SK-N-SH (cell line): ENCODE measurements at places on chromosomes 2 and 18. TPM values are rescaled to one million over a fixed set of nuclear protein-coding genes. Genes with fewer than 3 reads are reported as not detected.

Gene LRRC30
- polyA plus RNA-seq: not detected in 2 replicates

Gene RAB31
- 22.4 and 23.0 TPM in 2 replicates for polyA plus RNA-seq

Gene FSHR
- not detected in 2 replicates for polyA plus RNA-seq

Gene TRAF3IP1
- polyA plus RNA-seq: 9.7 and 15.0 TPM in 2 replicates

Gene GPR45
- polyA plus RNA-seq: not detected in 2 replicates

Gene RNF152
- polyA plus RNA-seq: 6.6 and 7.9 TPM in 2 replicates

GRCh38 chr2:10079266-10079869, 843 bp downstream of the CYS1 start:
- DNase-seq: peak; percentile 89
- H3K27me3 ChIP-seq: peaks cover 55% of the 10 kb centered on the region
- H3K36me3 ChIP-seq: no peaks in the 10 kb centered on the region
- H3K27ac ChIP-seq: peak overlapping the region; percentile 44; the same call in 1 of the 2 replicates

DNA sequence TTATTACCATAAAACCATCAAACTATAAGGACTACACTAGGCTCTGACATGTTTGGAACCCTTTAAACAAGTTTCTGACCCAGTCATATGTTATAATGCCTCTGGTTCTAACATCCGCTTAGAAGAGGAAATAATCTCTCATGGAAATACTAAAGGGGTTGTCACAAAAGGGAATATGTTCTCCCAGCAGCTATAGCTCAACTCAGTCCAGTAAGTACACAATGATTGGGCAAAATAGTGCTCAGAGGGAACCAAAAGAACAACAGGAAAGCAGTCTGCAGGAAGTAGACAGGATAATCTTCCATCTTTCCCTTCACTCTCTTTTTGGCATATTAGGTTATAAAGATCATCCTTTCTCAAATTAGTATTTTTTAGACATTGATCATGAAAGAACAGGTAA, 4.3 kb downstream of the SRBD1 start:
- no peaks in the 10 kb centered on the region for H3K27me3 ChIP-seq
- no peak overlapping the region for H3K27ac ChIP-seq
- H3K4me3 ChIP-seq: no peak overlapping the region
- peaks cover 11% of the 10 kb centered on the region for H3K36me3 ChIP-seq
- DNase-seq: no peak

- peak overlapping the region; percentile 96 for H3K4me3 ChIP-seq
- H3K4me1 ChIP-seq: peaks cover 31% of the 10 kb centered on the region
- no peak overlapping the region for H3K27ac ChIP-seq
Observed at GRCh38 chr2:240585101-240585500, 1.4 kb upstream of the CAPN10 start.

DNA sequence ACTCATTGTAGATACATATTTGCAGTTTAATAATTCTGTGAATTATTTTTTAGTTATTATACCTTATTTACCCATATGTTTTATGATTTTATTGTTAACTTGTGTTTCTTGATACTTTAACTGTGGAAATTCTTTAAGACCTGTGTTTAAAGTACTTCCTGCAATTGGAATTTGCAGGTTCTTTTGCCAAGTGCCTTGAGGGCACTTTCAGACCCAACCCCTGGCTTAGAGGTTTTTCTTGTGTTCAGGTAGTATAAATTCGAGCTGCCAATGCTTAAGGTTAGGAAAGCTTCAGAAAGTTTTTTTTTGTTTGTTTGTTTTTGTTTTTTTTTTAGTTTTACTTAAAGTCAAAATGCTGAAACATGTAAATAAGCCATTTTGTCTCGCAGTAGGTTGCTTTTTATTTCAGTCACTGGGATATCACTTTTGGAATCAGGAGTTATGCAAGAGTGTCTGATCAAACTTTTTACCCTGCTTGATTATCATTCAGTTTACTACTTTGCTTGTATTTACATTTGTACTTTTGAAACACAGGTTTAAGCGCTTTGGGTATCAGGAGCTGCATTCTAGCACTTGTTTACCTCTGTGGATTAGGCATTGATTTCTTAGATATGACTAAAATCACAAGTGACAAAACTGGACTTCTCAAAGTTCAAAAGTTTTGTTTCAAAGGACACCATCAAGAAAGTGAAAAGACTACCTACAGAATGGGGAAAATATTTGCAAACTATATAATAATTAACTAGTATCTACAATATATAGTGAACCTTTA, 31.8 kb downstream of the TDRD15 start:
- no peaks in the 10 kb centered on the region for H3K27me3 ChIP-seq
- H3K27ac ChIP-seq: no peak overlapping the region
- DNase-seq: no peak
- no peak overlapping the region for H3K4me3 ChIP-seq
- no peaks in the 10 kb centered on the region for H3K4me1 ChIP-seq

DNA sequence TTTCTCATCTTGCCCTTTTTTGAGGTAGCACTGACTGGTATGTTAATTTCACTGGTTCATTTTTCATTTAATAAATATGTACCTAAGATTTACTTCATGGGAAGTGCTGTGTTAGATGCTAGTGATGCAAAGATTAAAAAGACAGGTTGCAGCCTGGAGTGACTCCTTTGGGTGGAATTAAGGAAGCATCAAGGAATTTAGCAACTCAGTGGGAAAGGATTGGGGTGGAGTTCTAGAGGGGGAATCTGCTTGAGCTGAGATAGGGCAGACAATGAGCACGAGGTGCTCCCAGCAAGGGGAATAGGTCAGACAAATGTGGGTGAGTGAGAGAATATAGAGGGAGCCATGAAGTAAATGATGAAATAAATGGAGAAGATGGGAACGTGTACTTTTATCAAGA, 57.0 kb downstream of the LYPD6 start:
- no peak for DNase-seq
- H3K4me1 ChIP-seq: peaks cover 16% of the 10 kb centered on the region
- no peak overlapping the region for H3K4me3 ChIP-seq
- H3K27me3 ChIP-seq: no peaks in the 10 kb centered on the region
- H3K27ac ChIP-seq: no peak overlapping the region

- no peaks in the 10 kb centered on the region for H3K27me3 ChIP-seq
- DNase-seq: no peak
- peaks cover 83% of the 10 kb centered on the region for H3K36me3 ChIP-seq
- no peaks in the 10 kb centered on the region for H3K4me1 ChIP-seq
Observed at GRCh38 chr2:1640301-1641135, 103.8 kb downstream of the PXDN start.

GRCh38 chr2:182767578-182767977, 51.5 kb downstream of the DNAJC10 start:
- H3K36me3 ChIP-seq: peaks cover 47% of the 10 kb centered on the region
- no peaks in the 10 kb centered on the region for H3K4me1 ChIP-seq
- no peak overlapping the region for H3K4me3 ChIP-seq
- H3K27ac ChIP-seq: no peak overlapping the region
- DNase-seq: peak; percentile 6

- DNase-seq: no peak
- no peak overlapping the region for H3K4me3 ChIP-seq
- H3K27ac ChIP-seq: no peak overlapping the region
- no peaks in the 10 kb centered on the region for H3K4me1 ChIP-seq
- no peaks in the 10 kb centered on the region for H3K36me3 ChIP-seq
Observed at GRCh38 chr2:60317034-60317386, 236.4 kb downstream of the BCL11A start.

DNA sequence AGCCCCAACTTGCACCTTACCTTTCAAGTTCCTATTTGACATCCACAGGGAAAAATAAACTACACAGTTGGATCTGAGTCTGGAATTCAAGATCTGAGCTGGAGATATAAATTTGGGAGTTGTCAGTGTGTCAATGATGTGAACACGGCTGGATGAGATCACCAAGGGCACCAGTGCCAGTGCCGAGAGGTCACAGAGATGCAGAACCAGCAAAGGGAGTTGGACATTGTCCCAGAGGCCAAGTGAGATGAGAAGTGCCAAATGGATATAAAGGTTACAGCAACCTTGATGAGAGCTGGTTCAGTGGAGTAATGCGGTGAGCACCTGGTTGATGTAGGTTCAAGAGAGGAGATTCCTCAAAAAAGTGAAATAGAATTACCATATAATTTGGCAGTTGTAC, 24.8 kb downstream of the LRRFIP1 start:
- no peak overlapping the region for H3K4me3 ChIP-seq
- no peak overlapping the region for H3K27ac ChIP-seq
- no peaks in the 10 kb centered on the region for H3K4me1 ChIP-seq
- H3K27me3 ChIP-seq: no peaks in the 10 kb centered on the region
- DNase-seq: no peak

DNA sequence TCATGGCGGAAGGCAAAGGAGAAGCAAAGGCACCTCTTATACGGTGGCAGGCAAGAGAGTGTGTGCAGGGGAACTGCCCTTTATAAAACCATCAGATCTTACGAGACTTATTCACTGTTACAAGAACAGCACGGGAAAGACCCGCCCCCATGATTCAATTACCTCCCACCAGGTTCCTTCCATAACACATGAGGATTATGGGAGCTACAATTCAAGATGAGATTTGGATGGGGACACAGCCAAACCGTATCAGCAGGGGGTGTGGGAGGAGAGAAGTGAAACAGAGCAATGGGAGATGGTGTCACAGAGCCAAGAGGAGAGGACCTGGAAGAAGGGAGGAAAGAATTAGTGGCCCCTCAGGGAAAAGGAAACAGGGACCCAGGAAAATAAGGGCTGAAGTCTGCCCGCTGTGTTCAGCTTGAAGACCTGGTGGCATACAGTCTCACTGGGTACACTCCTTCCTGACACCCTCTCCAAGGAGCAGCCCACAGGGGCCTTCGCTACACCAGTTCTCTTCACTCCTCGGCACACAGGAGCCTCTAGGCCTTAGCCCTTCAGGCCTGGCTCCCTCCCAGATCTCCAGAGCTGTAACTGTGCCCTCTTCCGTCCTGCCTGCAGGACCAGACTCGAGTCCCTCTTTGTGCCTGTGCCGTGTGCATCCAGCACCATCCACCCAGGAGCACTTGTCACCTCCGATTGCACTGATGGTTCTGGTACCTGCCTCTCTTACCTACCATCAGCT, 262.1 kb downstream of the EIPR1 start:
- no peak for DNase-seq
- H3K27me3 ChIP-seq: no peaks in the 10 kb centered on the region
- no peak overlapping the region for H3K4me3 ChIP-seq
- no peak overlapping the region; the same call in 1 of the 2 replicates for H3K27ac ChIP-seq

- no peak overlapping the region for H3K4me3 ChIP-seq
- H3K27me3 ChIP-seq: no peaks in the 10 kb centered on the region
- H3K27ac ChIP-seq: no peak overlapping the region
- H3K4me1 ChIP-seq: no peaks in the 10 kb centered on the region
Observed at GRCh38 chr2:67448648-67449047, 51.5 kb downstream of the ETAA1 start.

DNA sequence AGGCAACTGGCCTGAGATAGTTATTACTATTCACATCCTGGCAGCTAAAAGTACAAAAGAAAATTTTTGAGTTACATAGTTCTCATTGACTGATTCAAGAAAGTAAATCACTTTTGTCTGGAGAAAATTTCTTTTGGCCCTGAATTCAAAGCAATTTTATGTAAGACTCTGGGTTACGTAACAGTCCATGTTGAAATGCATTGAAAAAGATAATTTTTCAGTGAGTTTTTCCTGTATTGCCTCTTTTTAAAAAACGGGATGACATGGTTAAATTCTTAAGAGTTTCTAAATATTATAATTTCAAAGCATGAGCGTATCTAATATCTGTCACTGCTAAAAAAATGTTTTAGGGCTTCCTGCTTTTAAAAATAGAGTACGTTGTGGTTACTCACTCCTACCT, 72.7 kb downstream of the ANKRD12 start:
- H3K27me3 ChIP-seq: no peaks in the 10 kb centered on the region
- H3K27ac ChIP-seq: no peak overlapping the region
- H3K4me1 ChIP-seq: no peaks in the 10 kb centered on the region; the same call in 1 of the 2 replicates
- H3K4me3 ChIP-seq: no peak overlapping the region
- peaks cover 62% of the 10 kb centered on the region for H3K36me3 ChIP-seq

- H3K27me3 ChIP-seq: no peaks in the 10 kb centered on the region; the same call in 1 of the 2 replicates
- no peak overlapping the region for H3K4me3 ChIP-seq
- no peak for DNase-seq
- no peak overlapping the region for H3K27ac ChIP-seq
- no peaks in the 10 kb centered on the region for H3K36me3 ChIP-seq
Observed at GRCh38 chr2:70842401-70842800, 6.8 kb upstream of the CD207 start.

GRCh38 chr18:35939138-35939537, 33.3 kb upstream of the RMP24 start:
- H3K27ac ChIP-seq: no peak overlapping the region
- H3K4me1 ChIP-seq: no peaks in the 10 kb centered on the region; the same call in 1 of the 2 replicates
- no peaks in the 10 kb centered on the region for H3K27me3 ChIP-seq
- H3K36me3 ChIP-seq: no peaks in the 10 kb centered on the region
- H3K4me3 ChIP-seq: no peak overlapping the region

GRCh38 chr2:235550378-235550760, 56.5 kb downstream of the AGAP1 start:
- H3K27ac ChIP-seq: no peak overlapping the region
- H3K4me3 ChIP-seq: no peak overlapping the region
- no peaks in the 10 kb centered on the region for H3K27me3 ChIP-seq
- H3K4me1 ChIP-seq: no peaks in the 10 kb centered on the region
- DNase-seq: no peak
- no peaks in the 10 kb centered on the region for H3K36me3 ChIP-seq

DNA sequence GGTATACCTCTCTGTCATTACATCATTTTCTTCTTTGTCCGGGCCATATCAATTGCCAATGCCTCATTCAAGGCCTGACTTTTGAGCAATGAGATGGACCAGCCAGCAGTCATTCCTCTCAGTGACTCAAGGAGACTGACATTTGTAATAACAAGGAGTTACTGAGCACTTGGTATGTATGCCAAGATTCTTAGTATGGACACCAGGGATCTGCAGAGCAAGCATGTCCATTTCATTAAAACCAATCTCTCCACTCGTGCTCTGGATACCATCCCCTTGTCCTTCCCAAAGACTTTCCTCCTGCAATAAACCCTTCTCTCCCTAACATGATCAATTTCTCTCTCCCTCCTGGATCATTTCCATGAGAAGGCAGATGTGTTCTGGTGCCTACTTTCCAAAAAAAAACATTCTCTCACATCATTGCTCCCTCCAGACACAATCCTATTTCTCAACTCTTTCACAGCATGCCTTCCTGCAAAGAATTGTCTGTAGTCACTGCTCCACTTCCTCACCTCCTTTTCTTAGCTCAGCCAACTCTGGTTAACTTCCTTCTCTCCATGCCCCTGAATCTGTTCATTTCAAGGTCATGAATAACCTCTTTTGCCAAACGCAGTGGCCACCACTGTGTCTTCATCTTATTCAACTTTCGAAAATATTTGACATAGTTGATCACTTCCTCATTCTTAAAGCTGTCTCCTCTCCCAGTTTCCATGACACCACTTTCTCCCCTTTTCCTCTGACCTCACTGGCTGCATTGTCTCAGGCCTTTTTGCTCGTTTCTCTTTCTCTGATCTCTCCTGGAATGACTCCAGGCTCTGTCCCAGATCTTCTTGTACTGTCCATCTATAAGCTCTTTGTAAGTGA, 102.8 kb upstream of the CYP1B1 start:
- no peaks in the 10 kb centered on the region for H3K36me3 ChIP-seq
- H3K27me3 ChIP-seq: no peaks in the 10 kb centered on the region
- peaks cover 5% of the 10 kb centered on the region; the same call in 1 of the 2 replicates for H3K4me1 ChIP-seq
- H3K4me3 ChIP-seq: no peak overlapping the region
- peak overlapping the region; percentile 60 for H3K27ac ChIP-seq

GRCh38 chr2:85878719-85879370, 9.9 kb downstream of the ST3GAL5 start:
- 0 out of 2 replicates have a peak, but pooled peaks cover 3% of the 10 kb centered on the region for H3K4me1 ChIP-seq
- H3K27ac ChIP-seq: no peak overlapping the region
- H3K27me3 ChIP-seq: no peaks in the 10 kb centered on the region
- H3K36me3 ChIP-seq: peaks cover 6% of the 10 kb centered on the region; the same call in 1 of the 2 replicates
- no peak overlapping the region for H3K4me3 ChIP-seq
- DNase-seq: no peak

GRCh38 chr2:105786231-105787230, 41.8 kb downstream of the NCK2 start:
- no peak overlapping the region for H3K27ac ChIP-seq
- H3K27me3 ChIP-seq: no peaks in the 10 kb centered on the region
- H3K4me3 ChIP-seq: no peak overlapping the region
- H3K36me3 ChIP-seq: peaks cover 3% of the 10 kb centered on the region; the same call in 1 of the 2 replicates
- H3K4me1 ChIP-seq: peaks cover 15% of the 10 kb centered on the region
